NCI-H2171 (cell line): ENCODE measurements at places on chromosomes 6 and 20.

GRCh38 chr20:4722571-4722970 lies 862 bp downstream of the PRND start:
- DNase-seq, result no peak

- no peak for DNase-seq
Measured at GRCh38 chr6:46175446-46175845, 4.7 kb upstream of the ENPP5 start.

- no peak for DNase-seq
Measured at GRCh38 chr20:60986506-60987156, 265.4 kb upstream of the CDH4 start.

DNA sequence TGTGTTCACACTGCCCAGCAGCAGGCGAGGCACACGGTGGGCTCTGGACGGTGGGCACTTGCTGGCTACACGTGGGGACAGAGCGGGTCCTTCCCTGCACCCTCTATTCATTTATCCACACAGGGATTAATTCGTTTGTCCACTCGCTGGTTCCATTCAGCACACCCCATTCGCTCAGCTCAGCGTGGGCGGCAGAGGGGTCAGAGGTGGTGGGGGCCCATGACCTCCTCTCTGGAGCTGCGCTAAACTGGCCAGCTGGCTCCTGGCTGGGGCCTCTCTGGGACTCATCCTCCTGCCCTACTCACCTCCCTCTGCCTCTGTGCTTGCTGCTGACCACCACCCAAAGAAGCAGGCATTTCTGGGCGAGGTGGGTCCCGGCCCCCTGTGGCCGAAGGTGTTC lies 21.4 kb upstream of the RBBP8NL start:
- no peak for DNase-seq

- DNase-seq, result no peak
Measured at GRCh38 chr20:36562724-36563123, 10.7 kb upstream of the TGIF2 start.

DNA sequence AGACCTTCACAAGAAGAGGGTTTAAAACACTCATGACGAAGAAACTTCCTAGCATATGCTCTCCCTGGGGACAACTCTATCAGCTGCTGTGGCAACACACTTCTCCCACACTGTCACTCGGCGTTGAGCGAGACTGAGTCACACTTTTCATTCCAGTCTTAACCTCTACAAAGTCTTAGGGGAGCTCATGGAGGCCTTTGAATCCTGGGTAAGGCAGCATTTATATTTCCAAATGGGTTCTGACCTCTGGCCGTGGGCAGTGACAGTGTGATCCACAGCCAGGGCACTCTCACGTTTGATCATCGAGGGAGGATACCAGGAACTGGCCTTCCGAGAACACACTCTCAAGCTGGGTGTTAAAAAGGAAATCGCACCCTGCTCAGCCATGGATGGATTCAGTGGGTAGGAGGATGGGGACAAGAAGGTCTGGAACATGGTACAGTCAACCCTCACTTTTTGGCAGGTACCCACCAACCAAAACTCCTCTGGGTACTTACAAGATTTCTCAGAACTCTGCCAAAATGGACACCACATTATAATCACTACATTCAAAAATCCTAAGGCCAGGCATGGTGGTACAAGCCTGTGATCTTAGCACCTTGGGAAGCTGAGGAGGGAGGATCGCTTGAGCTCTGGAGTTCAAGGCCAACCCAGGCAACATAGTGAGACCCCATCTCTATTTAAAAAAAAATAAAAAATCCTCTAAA lies 19.6 kb downstream of the RRBP1 start:
- DNase-seq, result no peak

DNA sequence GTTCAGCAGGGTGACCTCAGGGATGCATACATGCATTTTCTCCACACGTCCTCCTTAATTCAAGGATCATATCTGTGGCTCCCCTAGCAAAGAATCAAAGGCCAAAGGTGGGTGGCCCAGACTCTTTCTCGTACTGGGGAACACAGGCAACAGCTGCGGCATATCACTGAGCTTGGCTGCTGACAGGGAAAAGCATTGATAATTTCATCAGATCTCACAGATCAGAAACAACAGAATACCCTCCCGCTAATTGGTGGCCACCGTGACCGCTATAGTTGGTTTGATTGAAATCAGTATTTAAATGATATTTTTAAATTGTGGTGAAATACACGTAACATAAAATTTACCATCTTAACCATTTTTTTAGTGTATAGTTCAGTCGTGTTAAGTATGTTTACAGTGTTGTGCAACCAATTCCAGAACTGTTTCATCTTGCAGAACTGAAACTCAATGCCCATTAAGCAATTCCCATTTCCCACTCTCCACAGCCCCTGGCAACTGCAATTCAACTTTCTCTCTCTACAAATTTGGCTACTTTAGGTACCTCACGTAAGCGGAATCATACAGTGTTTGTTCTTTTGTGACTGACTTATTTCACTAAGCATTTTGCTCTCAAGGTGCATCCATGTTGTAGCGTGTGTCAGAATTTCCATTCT lies 74.7 kb upstream of the TMEM170B start:
- DNase-seq, result no peak
